NCI-H1417 treated with DMSO at 0.1 percent for 48 hours (cell line): ENCODE measurements at places on chromosomes 2 and 18.

DNA sequence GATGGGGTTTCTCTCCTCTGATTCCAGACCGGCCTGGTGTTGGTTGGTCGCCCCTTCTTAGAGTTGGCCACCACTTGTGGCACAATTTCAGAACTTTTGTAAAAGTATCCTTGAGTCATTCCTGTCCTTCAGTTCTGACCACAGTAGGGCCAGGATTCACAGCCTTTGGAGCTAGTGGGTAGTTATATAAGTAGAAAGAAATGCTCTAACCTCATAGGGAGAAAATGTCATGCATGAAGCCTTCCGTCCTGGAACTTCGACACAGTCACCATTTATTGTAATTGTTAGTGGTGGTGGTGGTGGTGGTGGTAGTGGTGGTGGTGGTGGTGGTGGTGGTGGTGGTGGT lies 65.4 kb downstream of the EPAS1 start:
- no peak for DNase-seq

DNA sequence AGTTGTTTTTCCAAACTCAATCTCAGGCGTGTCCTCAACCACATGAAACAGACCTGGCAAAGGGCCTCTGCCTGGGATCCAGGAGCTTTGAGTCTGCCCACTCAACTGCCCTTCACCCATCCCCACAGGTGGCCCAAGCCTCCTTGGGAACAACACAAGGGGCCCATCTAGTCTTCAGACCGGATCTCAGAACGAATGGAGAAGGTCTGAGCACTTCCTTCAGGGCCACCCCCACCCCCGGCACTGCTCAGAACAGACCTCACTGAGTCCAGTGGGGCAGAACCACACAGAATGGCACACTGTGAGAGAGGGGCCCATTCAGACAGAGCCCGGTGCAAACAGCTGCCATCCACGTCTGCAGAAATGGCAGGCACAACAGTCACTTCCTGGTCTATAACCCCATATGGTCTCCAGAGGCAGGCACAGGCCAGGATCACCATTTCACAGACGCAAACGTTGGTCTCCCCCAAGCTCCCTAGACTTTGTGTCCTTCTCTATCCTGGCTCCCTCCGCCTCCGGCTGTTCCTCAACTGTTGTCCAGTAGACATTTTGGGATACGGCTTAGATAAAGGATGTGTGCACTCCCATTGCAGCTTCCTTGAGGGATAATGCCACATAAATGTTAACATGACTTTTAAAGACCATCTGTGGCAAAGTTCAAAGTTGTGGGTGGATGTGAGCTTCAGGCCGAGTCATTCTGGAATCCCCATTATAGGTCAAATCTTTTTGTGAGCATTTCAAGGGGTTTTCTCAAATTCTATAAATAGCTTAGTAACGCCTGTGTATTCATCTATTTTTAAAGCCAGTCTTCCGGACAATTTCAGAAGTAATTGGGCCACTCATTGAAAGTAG lies 149.7 kb downstream of the SMAD7 start:
- no peak for DNase-seq

DNA sequence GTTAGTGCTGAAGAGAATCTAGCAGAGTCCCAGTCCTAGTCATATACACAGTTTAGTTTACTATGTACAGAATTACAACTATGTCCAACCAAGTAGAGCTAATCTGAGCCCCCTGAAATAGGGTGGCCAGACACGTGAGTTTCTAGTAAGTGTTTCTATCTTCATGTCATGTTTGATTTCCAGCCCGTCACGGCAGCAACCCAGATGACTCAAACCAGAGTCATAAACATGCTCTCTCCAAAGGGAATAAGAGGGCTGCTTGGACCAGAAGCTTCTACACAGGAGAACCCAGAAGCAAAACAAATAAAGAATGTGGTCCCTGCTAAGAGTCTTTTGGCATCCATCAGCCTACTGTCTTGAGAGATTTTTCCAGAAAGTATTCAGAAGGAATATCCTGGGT lies 64.9 kb upstream of the WIPF1 start:
- DNase-seq = no peak

GRCh38 chr18:55455938-55456337 lies 132.1 kb downstream of the TCF4 start:
- no peak for DNase-seq

DNA sequence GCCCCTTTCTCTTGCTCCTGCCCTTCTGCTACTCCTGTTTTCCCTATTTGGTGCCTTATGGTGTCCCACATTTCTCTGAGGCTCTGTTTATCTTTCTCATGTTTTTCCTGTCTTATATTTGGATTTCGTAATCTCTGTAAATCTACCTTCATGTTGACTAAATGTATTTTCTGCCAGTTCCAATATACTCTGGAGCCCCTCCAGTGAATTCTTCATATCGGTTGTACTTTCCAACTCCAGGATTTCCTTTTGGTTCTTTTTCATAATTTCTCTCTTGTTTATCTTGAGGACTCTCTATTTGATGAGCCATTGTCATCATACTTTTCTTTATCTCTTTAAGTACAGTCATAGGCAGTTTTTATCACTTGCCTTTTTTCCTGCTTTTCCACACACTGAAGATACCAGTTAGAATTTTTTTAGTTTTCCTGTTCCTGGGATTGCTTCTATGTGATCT lies 19.1 kb downstream of the SCLY start:
- DNase-seq = no peak
